ENCODE measurements at places on chromosomes 12 and 14.

GRCh38 chr12:68264158-68264855, 10.9 kb upstream of the IL22 start:
- DNase-seq, result no peak

DNA sequence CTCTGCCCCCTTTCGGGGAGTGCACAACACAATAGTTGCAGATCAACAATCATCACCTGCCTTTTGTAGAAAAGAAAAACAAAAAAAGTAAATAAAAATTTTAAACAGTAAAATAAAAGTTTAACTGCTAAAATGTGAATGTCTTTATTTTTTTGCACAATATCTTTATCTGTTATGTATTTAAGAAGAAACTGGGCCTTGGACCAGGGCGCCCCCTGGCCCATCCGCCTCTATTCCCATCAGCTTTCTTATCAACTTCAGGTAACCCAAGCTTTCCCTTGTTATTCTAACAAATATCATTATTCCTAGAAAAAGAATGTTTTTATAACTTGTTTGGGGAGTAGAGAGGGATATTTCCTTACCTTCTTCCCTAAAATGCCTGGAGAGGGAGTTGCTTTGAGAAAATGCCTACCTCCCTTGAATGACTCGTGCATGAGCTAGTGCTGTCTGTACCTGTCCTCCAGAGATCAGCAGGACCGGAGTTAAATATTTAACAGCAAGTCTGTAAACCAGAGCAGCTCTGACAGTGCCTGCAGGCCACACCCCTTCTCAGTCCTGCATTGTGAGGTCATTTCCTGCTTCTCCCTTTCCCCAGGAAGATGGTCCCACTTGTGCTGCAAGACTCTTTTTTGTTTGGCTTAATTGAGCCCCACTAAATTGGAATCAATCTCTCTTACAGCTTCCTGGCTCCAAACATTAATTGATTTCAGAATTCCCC, 192.8 kb upstream of the RGS6 start:
- no peak for DNase-seq

DNA sequence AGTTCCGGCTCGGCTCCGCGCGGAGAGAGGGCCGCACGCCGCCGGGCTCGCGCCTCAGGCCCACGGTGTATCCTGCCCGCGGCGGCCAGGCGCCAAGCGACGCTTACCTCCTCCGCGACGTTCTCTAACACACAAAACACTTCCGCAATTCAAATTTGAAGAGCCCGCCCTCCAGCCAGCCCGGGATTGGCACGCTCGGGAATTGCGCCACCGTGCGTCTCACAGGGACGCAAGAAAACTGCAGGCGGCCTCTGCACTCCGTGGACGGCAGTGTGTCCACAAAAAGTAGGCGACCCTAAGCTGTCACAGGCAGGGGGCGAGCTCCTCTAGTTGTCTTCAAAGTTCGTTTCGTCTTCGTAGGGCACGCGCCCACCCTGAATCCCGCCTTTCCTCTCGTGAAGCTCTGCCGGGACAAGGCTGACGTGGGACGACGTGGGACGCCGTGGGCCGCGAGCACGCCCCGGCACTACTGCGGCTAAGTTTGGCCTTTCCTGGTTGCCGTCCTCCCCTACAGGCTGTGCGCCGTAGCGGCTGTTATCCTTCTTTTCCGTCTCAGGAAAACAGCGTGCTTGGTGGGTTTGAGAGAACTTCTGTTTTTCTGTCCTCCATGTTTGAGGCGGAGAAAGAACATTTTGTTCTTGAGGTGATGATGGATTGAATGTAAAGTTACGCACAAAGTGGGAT, at the start of gene MIS18BP1:
MIS18BP1 (minus strand) TSS at position 133 of the 684 bp plus-strand sequence. CDS start 5,916 bp downstream, outside the sequence.
- DNase-seq, result peak; percentile 69

GRCh38 chr14:49852301-49853157, at the start of gene NEMF:
NEMF (minus strand) TSS chr14:49852788; CDS start chr14:49852753, 35 bp downstream.
- DNase-seq, result peak; percentile 87

GRCh38 chr12:124434354-124434753, 133.1 kb downstream of the NCOR2 start:
- DNase-seq, result no peak

GRCh38 chr12:65501935-65502334, 223.5 kb downstream of the MSRB3 start:
- DNase-seq, result no peak

DNA sequence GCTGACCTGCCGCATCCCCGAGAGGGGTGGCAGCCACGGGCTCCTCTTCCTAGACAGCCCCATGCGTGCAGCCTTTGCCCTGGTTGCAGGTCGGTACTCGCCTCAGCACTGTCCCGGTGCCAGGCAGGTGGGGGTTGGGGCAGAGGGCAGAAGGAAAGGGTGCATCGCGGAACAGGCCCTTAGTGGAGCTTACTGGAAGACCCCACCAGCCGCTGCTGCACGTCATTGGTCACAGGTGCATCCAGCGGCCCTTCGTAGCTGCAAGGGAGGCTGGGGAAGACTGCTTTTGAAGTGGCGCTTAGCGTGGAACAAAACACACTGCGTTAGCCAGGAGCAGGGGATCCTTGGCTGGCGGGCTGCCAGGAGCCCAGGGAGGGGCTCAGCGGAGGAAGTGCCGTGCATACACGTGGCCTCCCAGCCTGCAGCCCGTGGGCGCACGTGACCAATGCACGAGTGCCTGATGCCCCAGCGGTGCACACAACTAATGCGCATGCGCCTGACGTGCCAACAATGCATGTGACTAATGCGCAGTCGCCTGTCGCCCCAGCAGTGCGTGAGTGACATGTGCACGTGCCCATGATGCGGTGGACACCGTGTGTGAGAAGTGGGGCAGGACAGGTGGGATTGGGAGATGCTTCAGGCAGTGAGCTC, 5.0 kb upstream of the EP400 start:
- no peak for DNase-seq

GRCh38 chr12:12466157-12466556, 96.5 kb downstream of the DUSP16 start:
- DNase-seq, result no peak

DNA sequence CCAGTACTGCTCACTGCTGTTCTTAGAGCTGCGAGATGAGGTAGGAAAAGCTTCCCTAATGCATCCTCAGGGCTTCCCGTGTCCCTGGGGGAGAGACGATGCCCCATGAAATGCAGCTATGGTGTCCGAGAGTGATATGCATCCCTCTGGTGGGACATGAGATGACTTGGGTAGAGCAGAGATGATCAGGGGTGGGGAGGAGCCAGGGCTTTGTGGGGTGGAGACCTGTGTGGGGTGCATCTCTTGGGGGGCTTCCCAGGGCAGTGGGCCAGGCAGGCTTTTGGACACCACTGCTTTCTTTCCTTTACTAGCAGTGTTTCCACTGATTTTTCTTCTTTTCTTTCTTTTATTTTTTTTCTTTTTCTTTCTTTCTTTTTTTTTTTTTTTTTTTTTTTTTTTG, 147.3 kb downstream of the ADGRD1 start:
- no peak for DNase-seq

GRCh38 chr14:73945159-73945670, 4.7 kb downstream of the FAM161B start:
- DNase-seq, result no peak

DNA sequence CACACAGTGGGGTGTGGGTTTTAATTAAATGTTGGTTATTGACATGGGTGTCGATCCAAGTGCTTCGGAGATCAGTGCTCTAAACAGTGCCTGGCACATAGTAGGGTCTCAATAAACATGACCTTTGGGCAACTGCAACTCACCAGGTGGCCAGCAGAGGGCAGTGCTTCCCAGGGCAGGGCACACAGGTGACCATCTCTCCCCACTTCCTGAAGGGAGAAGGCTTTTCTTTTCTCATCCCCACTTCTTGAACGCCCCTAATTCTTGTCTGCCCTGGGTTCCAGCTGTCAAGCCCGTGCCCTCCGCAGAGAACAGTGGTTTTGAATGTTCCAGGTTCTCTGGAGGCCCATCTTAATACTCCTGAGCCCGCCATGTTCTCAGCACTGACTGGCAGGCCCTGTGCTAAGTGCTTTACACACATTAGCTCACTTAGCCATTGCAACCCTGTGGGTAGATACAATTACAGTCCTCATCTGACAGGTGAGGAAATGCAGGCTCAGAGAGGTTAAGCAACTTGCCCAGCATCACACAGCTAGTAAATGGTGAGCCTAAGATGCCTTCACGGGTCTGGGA, 16.3 kb downstream of the RAPGEF3 start:
- DNase-seq, result no peak

DNA sequence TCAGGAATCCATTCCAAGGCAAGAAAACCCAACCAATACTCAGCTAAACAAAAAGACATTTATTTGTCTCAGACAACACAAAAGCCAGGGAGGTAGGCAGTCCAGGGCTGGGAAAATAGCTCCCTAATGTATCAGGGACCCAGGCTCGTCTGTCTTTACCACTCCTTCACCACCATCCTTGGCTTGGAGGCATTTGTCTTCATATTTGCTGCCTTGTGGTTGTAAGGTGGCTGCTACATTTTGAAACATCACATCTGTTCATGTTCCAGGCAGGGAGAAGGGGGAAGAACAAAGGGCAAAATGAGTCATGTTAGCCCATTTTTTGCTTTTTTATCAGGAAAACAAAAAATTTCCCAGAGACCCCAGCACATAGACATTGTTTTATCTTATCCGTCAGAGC, 44.8 kb upstream of the PCED1B start:
- DNase-seq, result no peak

DNA sequence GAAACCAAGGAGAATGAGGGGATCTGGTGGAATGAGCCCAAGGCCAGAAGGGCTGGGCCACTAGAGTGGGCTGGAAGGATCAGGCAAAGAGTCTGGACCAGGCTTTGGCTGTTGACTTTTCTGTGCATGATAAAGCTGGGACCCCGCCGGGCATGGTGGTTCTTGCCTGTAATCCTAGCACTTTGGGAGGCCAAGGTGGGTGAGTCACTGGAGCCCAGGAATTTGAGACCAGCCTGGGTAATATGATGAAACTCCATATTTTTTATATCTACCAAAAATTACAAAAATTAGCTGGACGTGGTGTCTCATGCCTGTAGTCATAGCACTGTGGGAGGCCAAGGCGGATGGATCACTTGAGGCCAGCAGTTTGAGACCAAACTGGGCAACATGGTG, 393 bp upstream of the KLHL33 start:
- no peak for DNase-seq

All from hypothalamus (tissue), 51 donors.